ENCODE measurements at places on chromosomes 7 and 10.

DNA sequence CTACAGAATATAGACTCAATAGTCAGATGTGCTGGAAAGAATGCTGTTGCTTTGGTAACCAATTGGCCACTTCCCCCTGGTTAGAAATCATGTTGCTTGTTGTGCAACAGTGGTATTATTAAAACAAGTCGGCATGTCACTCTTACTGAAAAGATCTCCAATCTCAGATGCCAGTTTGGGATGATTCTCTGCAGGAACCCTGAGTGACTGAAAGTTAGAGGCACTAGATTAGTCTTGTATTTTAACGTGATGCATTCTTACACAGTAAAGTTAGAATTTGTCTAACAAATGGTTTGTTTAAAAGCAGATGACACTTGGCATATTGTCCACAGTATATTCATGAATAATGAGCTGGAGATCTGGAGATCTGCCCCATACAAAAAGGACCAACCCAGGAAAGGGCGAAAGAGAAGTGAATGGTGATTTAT lies 287.6 kb downstream of the TWIST1 start:
- DNase-seq, result no peak

GRCh38 chr7:148670374-148670773 lies 28.3 kb upstream of the CUL1 start:
- DNase-seq, result no peak

GRCh38 chr7:131524115-131524514 lies 32.3 kb downstream of the PODXL start:
- DNase-seq, result no peak

DNA sequence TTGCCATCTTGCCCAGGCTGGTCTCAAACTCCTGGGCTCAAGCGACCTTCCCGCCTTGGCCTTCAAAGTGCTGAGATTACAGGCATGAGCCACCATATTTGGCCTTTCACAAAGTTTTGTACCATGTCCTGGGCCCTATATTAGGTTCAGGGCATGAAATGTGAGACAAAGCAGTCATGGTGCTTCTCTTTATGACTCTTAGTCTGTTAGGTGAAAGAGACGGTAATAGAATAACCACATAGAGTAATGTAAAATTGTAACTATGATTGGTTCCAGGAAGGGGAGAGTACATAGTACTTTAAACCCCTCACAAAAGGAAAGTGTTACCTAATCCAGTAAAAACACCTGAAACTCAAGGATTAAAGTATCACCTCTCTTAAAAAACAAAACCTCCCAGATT lies 144.7 kb downstream of the SPAG6 start:
- no peak for DNase-seq
